ENCODE measurements at places on chromosomes 2 and 18.
A peak's percentile ranks its signal among the peaks of the same experiment; 100 is the strongest.

GRCh38 chr18:49698525-49699025, 114.8 kb downstream of the ACAA2 start:
- no peaks in the 10 kb centered on the region for H3K4me1 ChIP-seq
- no peak overlapping the region for H3K4me3 ChIP-seq
- no peak for ATAC-seq
- H3K27ac ChIP-seq: no peak overlapping the region
- H3K27me3 ChIP-seq: peaks cover 29% of the 10 kb centered on the region

- H3K4me1 ChIP-seq: peaks cover 8% of the 10 kb centered on the region
- peaks cover 81% of the 10 kb centered on the region for H3K36me3 ChIP-seq
- no peak overlapping the region for H3K27ac ChIP-seq
Observed at GRCh38 chr2:233449081-233449901, 95.0 kb downstream of the DGKD start.

DNA sequence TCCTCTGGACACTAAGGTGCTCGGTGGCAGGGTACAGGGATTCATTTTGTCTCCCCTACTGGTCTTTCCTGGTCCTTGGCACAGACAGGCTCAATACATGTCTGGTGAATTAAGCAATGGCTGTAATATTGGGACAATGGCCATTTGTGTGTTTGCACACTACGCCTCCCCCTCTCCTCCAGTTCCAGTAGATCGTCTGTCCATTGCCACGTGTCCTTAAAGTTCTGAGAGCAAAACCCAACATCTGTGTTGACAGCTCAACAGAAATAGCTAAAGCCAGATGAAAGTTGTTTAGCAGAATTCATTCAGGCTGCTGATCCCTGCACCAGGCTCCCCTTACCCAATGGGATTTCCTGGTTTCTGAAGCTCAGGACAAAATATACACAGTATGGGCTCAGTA, 9.0 kb upstream of the FABP1 start:
- H3K36me3 ChIP-seq: no peaks in the 10 kb centered on the region
- no peak for ATAC-seq
- no peaks in the 10 kb centered on the region for H3K4me1 ChIP-seq
- H3K4me3 ChIP-seq: no peak overlapping the region

GRCh38 chr18:30889519-30890301, 152.8 kb downstream of the DSC3 start:
- H3K27ac ChIP-seq: no peak overlapping the region
- no peak overlapping the region for H3K4me3 ChIP-seq
- no peak for ATAC-seq
- H3K27me3 ChIP-seq: no peaks in the 10 kb centered on the region
- no peaks in the 10 kb centered on the region for H3K4me1 ChIP-seq

DNA sequence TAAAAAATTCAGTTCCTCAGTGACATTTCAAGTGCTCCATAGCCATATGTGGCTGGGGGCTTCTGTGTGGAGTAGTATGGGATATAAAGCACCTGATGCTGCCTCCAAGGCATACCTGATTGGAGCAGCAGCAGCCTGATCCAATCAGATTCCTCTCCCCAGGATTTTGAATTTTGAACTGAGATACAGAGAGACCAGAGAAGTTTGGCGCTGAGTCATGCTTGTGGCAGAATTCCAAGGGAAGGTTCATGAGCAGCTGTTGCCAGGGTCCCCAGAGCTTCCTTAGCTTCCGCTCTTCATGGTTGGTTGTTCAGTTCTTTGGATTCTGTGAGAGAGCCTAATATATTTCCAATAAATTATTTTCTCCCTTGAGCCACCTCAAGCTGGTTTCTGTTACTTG, 29.0 kb upstream of the CFAP36 start:
- peaks cover 22% of the 10 kb centered on the region for H3K27me3 ChIP-seq
- H3K4me3 ChIP-seq: no peak overlapping the region
- H3K36me3 ChIP-seq: no peaks in the 10 kb centered on the region
- ATAC-seq: no peak
- H3K27ac ChIP-seq: no peak overlapping the region

GRCh38 chr2:105490956-105491355, 92.1 kb upstream of the FHL2 start:
- peaks cover 25% of the 10 kb centered on the region for H3K27me3 ChIP-seq
- ATAC-seq: no peak
- H3K27ac ChIP-seq: no peak overlapping the region
- no peak overlapping the region for H3K4me3 ChIP-seq
- H3K36me3 ChIP-seq: peaks cover 7% of the 10 kb centered on the region

DNA sequence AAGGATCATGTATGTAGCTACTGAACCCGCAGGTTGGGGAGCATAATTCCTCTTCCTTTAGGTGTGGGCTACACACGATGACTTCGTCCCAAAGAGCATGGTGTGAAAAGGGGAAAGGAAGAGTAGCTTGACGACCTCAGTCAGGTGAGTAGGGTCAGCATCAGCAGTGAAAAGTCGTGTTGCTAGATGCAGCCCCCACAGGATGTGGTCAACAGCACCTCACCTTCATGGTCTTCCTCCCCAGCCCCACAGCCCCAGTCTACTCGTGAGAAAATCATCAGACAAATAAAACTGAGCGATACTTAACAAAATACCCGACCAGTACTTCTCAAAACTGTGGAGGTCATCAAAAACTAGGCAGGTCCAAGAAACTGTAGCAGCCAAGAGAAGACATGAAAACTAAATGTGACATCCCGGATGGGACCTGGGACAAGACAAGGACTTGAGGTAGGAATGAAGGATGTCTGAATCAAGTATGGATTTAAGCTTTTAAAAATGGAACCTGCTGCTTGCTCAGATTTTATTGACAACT, 77.5 kb upstream of the NFATC1 start:
- no peaks in the 10 kb centered on the region for H3K27me3 ChIP-seq
- no peak overlapping the region for H3K27ac ChIP-seq
- H3K4me1 ChIP-seq: no peaks in the 10 kb centered on the region
- no peak overlapping the region for H3K4me3 ChIP-seq
- no peak for ATAC-seq

DNA sequence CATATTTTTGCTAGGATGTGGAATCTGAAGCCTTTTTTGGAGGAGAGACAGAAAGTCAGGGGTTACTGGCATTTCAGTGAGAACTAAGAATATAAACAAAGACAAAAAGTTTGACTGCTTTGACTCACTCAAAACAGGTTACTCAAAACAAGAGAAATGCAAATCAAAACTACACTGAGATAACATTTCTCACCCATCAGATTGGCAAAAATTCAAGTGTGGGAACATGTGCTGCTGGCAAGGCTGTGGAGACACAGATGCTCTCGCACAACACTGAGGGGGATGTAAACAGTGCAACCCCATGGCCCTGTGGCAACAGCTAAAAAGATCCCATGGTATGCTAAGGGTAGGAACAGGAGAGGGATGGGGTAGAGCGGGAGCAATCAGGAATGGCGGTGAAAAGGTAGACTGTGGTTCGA, 86.6 kb downstream of the DTNB start:
- peaks cover 28% of the 10 kb centered on the region for H3K4me1 ChIP-seq
- ATAC-seq: peak; percentile 75
- no peak overlapping the region for H3K4me3 ChIP-seq
- peak overlapping the region; percentile 3 for H3K27ac ChIP-seq

DNA sequence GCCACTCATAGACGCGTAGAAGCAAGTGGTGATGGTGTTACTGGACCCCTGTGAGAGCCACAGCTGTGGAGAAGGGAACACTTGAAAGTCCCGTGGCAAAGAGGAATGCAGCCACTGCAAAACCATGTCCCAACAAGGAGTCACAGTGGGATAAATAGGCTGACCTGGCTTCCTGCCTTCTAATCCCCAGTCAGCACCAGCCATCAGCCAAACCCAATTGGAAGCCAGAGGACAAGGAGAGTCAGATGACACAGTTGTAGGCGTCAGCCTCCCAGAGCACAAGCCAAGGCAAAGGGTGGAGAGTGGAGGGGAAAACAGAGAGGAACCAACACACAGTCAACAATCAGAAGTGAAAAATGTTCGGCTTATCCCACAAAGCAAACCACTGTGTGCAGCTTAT, 5.5 kb upstream of the CYBRD1 start:
- H3K4me3 ChIP-seq: no peak overlapping the region
- H3K4me1 ChIP-seq: peaks cover 11% of the 10 kb centered on the region
- peaks cover 7% of the 10 kb centered on the region for H3K36me3 ChIP-seq
- ATAC-seq: no peak
- no peak overlapping the region for H3K27ac ChIP-seq

- no peaks in the 10 kb centered on the region for H3K27me3 ChIP-seq
- no peak overlapping the region for H3K4me3 ChIP-seq
- H3K4me1 ChIP-seq: peaks cover 14% of the 10 kb centered on the region
- peaks cover 51% of the 10 kb centered on the region for H3K36me3 ChIP-seq
Observed at GRCh38 chr18:49359732-49360444, 100.6 kb downstream of the DYM start.

DNA sequence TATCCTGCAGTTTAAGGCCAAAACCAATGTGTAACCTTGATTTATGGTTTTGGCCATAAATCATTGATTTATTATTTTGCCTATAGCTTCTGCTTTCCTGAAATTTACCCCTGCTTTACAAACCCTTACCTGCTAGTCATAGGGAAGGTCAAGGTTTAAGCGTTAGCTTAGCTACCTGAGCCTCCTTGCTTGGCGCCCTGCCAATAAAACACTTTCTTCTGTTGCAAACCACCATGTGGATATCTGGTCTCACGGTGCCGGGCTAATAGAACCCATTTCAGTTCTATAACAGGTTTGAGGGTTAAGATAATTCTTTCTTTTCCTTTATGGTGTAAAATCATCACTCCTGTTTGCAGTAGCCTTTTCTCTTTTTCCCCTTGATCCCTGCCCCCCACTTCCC, 72.2 kb downstream of the PDK1 start:
- no peaks in the 10 kb centered on the region for H3K4me1 ChIP-seq
- ATAC-seq: no peak
- H3K4me3 ChIP-seq: no peak overlapping the region
- H3K27me3 ChIP-seq: no peaks in the 10 kb centered on the region
- H3K36me3 ChIP-seq: peaks cover 41% of the 10 kb centered on the region

- peaks cover 6% of the 10 kb centered on the region for H3K36me3 ChIP-seq
- no peak overlapping the region for H3K4me3 ChIP-seq
- H3K27me3 ChIP-seq: no peaks in the 10 kb centered on the region
- ATAC-seq: peak; percentile 27
- no peak overlapping the region for H3K27ac ChIP-seq
- H3K4me1 ChIP-seq: peaks cover 10% of the 10 kb centered on the region
Observed at GRCh38 chr2:190551928-190552327, 17.4 kb upstream of the NEMP2 start.

DNA sequence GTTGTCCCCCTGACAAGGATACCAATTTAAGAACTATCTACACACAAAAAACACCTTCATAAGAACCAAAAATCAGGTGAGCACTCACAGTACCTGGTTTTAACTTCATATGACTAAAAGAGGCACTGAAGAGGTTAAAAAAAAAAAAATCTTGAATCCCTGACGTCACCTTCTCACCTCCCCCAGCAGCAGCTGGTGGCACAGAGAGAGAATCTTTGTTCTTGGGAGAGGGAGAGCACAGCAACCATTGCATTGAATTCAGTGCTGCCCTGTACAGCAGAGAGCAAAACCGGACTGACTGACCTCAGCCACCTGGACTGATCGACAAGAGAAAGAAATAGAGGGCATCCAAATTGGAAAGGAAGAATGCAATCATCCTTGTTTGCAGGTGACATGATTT, 566.0 kb downstream of the TMX3 start:
- H3K27me3 ChIP-seq: no peaks in the 10 kb centered on the region
- H3K4me3 ChIP-seq: no peak overlapping the region
- no peaks in the 10 kb centered on the region for H3K36me3 ChIP-seq
- H3K27ac ChIP-seq: no peak overlapping the region

DNA sequence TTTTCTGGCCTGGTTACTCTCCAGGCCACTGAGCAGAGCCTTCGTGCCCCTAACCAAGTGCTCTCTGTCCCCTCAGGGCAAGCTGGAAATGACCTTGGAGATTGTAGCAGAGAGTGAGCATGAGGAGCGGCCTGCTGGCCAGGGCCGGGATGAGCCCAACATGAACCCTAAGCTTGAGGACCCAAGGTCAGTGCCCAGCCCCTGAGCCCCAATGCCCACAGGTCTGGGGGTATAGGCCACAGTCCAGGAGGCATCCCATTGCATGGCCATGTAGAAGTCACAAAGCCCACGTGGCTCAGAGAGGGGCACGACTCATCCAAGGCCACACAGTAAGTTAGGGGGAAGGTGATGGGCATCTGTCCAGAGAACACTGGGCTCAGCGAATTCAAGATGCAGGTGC, 227.6 kb downstream of the DYSF start:
- no peak for ATAC-seq
- no peaks in the 10 kb centered on the region for H3K36me3 ChIP-seq
- no peaks in the 10 kb centered on the region for H3K27me3 ChIP-seq
- no peak overlapping the region for H3K4me3 ChIP-seq

- ATAC-seq: peak; percentile 66
- H3K4me1 ChIP-seq: peaks cover 84% of the 10 kb centered on the region
- peak overlapping the region; percentile 90 for H3K27ac ChIP-seq
- H3K27me3 ChIP-seq: no peaks in the 10 kb centered on the region
- peaks cover 52% of the 10 kb centered on the region for H3K36me3 ChIP-seq
- peak overlapping the region; percentile 50 for H3K4me3 ChIP-seq
Observed at GRCh38 chr2:60544062-60544461, 9.4 kb downstream of the BCL11A start.

- peak; percentile 67 for ATAC-seq
- peaks cover 3% of the 10 kb centered on the region for H3K36me3 ChIP-seq
- peak overlapping the region; percentile 85 for H3K4me3 ChIP-seq
- H3K4me1 ChIP-seq: peaks cover 33% of the 10 kb centered on the region
- H3K27ac ChIP-seq: peak overlapping the region; percentile 9
- H3K27me3 ChIP-seq: no peaks in the 10 kb centered on the region
Observed at GRCh38 chr2:10432311-10433181, 15.6 kb downstream of the ODC1 start.

DNA sequence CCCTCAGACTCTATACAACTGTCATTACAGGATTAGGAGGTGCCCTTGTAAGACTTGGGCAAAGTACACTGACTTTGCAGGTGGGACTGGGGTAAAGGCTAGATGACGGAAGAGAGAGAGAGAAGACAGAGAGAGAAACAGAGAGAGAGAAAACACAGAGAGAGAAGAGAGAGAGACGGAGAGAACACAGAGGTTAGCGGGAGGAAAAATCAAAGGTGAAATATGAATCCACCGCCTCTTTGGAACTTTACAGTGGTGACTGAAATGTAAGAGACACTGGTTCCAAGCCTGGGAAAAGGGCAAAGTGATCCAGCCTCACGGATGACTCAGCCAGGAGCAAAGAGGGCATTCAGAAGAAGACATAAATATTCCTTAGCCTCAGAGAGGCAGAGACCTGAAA, 25.1 kb upstream of the CAB39 start:
- ATAC-seq: no peak
- no peak overlapping the region for H3K4me3 ChIP-seq
- H3K36me3 ChIP-seq: no peaks in the 10 kb centered on the region
- no peaks in the 10 kb centered on the region for H3K27me3 ChIP-seq
- H3K4me1 ChIP-seq: no peaks in the 10 kb centered on the region

- ATAC-seq: no peak
- H3K4me3 ChIP-seq: no peak overlapping the region
- H3K27ac ChIP-seq: peak overlapping the region; percentile 32
- H3K4me1 ChIP-seq: peaks cover 37% of the 10 kb centered on the region
Observed at GRCh38 chr18:3599195-3599594, 149.2 kb downstream of the TGIF1 start.

Data from stimulated activated memory B cell treated with anti-CD40 and anti-IgM and Interleukin-4, amounts not matched to agents 10 μg/mL and 1 μg/mL and 100 μg/mL, for 72 hours (primary cell).